ENCODE measurements at places on chromosomes 13 and 19.

DNA sequence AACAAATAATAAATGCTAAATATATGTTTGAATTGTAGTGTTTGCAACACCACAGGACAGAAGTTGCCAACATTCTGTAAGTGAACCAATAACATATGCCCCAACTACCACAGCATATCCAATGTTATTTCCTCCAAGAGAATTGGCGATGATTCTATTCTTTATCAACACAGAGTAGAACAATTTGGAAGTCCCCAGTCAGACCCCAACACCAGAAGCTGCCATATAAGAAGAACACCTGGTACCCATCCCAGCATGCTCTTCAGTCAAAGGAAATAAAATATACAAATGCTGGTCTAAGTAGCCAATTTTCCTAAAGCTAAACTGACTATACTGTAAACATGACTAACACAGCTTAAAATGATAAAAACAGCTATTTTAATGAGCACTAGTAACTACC, 145.7 kb downstream of the KLF12 start:
- peaks cover 2% of the 10 kb centered on the region for H3K36me3 ChIP-seq
- no peaks in the 10 kb centered on the region for H3K27me3 ChIP-seq
- DNase-seq = no peak
- H3K27ac ChIP-seq = peak overlapping the region; percentile 87
- H3K4me3 ChIP-seq = no peak overlapping the region

GRCh38 chr19:3443840-3444694, 36.3 kb downstream of the SMIM24 start:
- H3K27ac ChIP-seq = no peak overlapping the region
- no peaks in the 10 kb centered on the region for H3K27me3 ChIP-seq
- H3K4me3 ChIP-seq = no peak overlapping the region
- no peaks in the 10 kb centered on the region for H3K36me3 ChIP-seq
- peaks cover 4% of the 10 kb centered on the region for H3K4me1 ChIP-seq
- DNase-seq = no peak

GRCh38 chr19:11007962-11008532, 47.2 kb downstream of the SMARCA4 start:
- peaks cover 2% of the 10 kb centered on the region for H3K4me1 ChIP-seq
- no peak overlapping the region for H3K4me3 ChIP-seq
- DNase-seq = no peak
- no peaks in the 10 kb centered on the region for H3K27me3 ChIP-seq
- no peak overlapping the region for H3K27ac ChIP-seq

- no peak overlapping the region for H3K4me3 ChIP-seq
- no peak for DNase-seq
- H3K4me1 ChIP-seq = no peaks in the 10 kb centered on the region
- H3K27ac ChIP-seq = no peak overlapping the region
- H3K27me3 ChIP-seq = no peaks in the 10 kb centered on the region
Observed at GRCh38 chr13:80726868-80727267, 385.9 kb upstream of the SPRY2 start.

DNA sequence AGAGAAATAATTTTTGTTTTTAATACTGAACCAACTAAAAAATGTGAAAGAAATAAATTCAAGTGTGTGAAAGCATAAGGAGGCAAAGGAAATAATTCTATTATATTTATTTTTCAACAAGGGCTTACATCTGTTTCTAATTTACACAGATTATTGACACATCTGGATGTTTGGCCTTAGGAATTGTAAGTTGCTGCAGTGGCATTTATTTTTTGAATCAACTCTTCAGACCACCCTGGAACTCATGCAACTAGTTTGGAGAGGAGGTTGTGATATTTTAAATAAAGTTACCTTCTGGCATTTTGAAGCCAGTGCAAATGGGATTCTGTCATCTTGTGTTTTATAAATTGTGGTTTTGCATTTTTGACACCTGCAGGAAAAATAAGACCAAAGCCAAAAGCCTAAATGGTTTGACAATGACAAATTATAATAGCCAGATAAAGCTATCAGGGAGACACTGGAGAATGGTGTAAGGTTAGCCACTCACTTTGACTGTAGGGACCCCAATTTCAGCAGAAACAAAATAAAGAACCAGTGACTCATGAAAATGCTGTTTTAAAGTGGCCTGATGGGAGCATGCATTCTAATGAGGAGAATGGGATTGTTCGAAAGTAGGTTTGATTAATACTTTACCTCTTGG, 192.9 kb downstream of the KLF5 start:
- H3K27me3 ChIP-seq = no peaks in the 10 kb centered on the region
- no peak overlapping the region for H3K27ac ChIP-seq
- no peak overlapping the region for H3K4me3 ChIP-seq
- no peak for DNase-seq
- H3K4me1 ChIP-seq = peaks cover 3% of the 10 kb centered on the region

DNA sequence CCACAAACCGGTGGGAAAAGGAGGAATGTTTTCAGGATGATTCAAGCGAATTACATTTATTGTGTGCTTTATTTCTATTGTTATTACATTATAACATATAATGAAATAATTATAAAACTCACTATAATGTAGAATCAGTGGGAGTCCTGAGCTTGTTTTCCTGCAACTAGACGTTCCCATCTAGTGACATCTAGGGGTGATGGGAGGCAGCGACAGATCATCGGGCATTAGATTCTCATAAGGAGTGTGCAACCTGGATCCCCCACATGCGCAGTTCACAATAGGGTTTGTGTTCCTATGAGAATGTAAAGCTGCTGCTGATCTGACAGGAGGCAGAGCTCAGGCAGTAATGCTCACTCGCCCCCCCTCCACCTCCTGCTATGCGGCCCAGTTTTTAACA, 54.5 kb downstream of the SPTBN4 start:
- H3K4me3 ChIP-seq = no peak overlapping the region
- H3K4me1 ChIP-seq = peaks cover 8% of the 10 kb centered on the region
- no peak overlapping the region for H3K27ac ChIP-seq
- no peak for DNase-seq

- H3K4me3 ChIP-seq = no peak overlapping the region
- H3K27ac ChIP-seq = no peak overlapping the region
- no peak for DNase-seq
Observed at GRCh38 chr13:104318121-104318520, 1251.9 kb upstream of the SLC10A2 start.

GRCh38 chr13:96492766-96493165, 402.9 kb downstream of the HS6ST3 start:
- no peak overlapping the region for H3K27ac ChIP-seq
- no peaks in the 10 kb centered on the region for H3K4me1 ChIP-seq
- no peak for DNase-seq
- no peaks in the 10 kb centered on the region for H3K27me3 ChIP-seq
- no peaks in the 10 kb centered on the region for H3K36me3 ChIP-seq
- H3K4me3 ChIP-seq = no peak overlapping the region

DNA sequence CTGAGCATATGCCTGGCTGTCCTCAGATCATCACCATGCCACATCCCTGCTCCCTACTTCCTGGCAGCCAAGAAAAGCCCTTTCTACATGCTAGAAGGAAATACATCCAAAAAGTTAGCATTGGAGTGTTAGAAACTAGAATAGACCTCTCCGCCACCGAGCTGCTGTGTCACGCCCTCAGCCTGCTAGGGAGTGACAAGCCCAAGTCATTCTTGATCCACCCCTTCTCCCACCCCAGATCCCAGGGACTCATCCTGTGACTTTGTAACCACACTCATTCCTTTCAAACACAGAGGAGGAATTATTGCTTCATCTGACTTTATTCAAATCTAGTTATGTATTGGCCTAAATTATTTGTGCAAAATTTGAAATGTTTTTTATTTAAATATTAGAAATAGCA, 45.3 kb downstream of the POLR1D start:
- H3K27me3 ChIP-seq = no peaks in the 10 kb centered on the region
- peaks cover 7% of the 10 kb centered on the region for H3K4me1 ChIP-seq
- peak overlapping the region; percentile 76 for H3K27ac ChIP-seq

DNA sequence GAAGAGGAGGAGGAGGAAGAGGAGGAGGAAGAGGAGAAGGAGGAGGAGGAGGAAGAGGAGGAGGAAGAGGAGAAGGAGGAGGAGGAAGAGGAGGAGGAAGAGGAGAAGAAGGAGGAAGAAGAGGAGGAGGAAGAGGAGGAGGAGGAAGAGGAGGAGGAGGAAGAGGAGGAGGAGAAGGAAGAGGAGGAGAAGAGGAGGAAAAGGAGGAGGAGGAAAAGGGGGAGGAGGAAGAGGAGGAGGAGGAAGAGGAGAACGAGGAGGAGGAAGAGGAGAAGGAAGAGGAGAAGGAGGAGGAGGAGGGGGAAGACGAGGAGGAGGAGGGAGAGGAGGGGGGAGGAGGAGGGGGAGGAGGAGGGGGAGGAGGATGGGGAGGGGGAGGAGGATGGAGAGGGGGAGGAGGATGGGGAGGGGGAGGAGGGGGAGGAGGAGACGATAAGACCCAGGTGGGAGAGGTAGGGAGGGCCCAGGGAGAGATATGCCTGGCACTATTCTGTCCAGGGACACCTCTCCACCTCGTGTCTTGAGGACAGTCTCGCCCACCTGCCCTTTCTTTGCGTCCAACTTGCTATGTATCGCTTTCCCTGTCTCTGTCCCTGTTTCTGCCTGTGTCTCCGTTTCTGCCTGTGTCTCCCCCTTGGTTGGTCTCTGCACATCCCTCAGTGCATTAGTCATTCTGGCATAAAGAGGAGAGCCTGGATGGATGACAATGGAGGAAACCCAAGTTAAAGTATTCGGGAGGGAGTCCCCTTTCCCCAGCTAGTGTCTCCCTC, 7.1 kb upstream of the KLK5 start:
- H3K4me1 ChIP-seq = no peaks in the 10 kb centered on the region
- peaks cover 3% of the 10 kb centered on the region for H3K36me3 ChIP-seq
- H3K27me3 ChIP-seq = peaks cover 9% of the 10 kb centered on the region
- H3K4me3 ChIP-seq = no peak overlapping the region
- no peak overlapping the region for H3K27ac ChIP-seq

- H3K4me3 ChIP-seq = no peak overlapping the region
- H3K27ac ChIP-seq = no peak overlapping the region
- no peak for DNase-seq
Observed at GRCh38 chr13:73090116-73090822, 31.5 kb downstream of the KLF5 start.

- H3K36me3 ChIP-seq = peaks cover 3% of the 10 kb centered on the region
- H3K4me3 ChIP-seq = peak overlapping the region; percentile 89
- peaks cover 17% of the 10 kb centered on the region for H3K4me1 ChIP-seq
- DNase-seq = no peak
- H3K27ac ChIP-seq = peak overlapping the region; percentile 62
Observed at GRCh38 chr13:76884186-76884906, 1.9 kb downstream of the KCTD12 start.

DNA sequence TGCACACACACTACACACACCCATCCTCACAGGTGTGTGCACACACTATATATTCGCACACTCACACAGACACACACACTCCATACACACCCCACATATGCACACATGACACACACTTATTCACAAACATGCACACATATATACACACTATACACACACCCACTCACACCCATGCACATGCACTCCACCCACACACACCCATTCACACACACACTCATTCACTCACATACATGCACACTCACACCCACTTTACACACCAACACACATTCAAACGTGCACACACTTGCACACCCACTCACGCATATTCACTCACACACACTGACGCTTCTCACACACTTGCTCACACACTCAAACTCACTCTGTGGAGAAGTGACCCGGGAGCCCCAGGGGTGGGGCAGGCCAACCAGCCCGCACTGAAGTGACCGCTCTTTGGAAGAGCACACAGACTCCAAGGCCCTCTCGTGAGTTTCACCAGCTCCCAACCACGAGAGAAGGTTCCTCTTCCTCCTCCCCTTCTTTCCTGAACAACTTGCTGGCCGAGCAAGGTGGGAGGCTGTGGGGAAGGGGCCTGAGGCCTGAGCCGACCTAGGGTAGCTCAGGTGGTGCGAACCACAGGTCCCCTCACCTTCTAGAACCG, 86.1 kb upstream of the TM9SF2 start:
- no peaks in the 10 kb centered on the region for H3K27me3 ChIP-seq
- H3K4me3 ChIP-seq = no peak overlapping the region
- no peak for DNase-seq

- no peak overlapping the region for H3K27ac ChIP-seq
- no peak overlapping the region for H3K4me3 ChIP-seq
- no peaks in the 10 kb centered on the region for H3K4me1 ChIP-seq
- no peaks in the 10 kb centered on the region for H3K36me3 ChIP-seq
Observed at GRCh38 chr13:66224663-66225062, 1005.5 kb downstream of the PCDH9 start.

DNA sequence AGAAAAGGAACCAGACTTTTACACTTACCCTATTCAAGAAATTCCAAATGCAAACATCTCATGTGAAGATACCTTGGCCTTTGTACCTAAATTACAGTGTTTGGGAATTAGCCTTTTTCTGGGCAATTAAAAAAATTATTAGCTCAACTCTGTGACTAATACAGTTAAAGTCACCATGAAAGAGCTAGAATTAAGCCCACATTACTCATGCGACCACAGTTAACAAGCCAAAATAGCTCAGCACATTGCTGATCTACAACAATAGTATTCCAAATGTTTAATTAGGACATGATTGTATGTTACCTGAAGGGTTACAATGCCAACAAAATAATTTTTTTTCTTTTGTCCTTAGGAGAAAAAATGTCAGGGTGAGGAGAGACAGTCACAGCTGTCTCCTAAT, 263.6 kb upstream of the GPC6 start:
- H3K27me3 ChIP-seq = no peaks in the 10 kb centered on the region
- H3K4me1 ChIP-seq = no peaks in the 10 kb centered on the region

DNA sequence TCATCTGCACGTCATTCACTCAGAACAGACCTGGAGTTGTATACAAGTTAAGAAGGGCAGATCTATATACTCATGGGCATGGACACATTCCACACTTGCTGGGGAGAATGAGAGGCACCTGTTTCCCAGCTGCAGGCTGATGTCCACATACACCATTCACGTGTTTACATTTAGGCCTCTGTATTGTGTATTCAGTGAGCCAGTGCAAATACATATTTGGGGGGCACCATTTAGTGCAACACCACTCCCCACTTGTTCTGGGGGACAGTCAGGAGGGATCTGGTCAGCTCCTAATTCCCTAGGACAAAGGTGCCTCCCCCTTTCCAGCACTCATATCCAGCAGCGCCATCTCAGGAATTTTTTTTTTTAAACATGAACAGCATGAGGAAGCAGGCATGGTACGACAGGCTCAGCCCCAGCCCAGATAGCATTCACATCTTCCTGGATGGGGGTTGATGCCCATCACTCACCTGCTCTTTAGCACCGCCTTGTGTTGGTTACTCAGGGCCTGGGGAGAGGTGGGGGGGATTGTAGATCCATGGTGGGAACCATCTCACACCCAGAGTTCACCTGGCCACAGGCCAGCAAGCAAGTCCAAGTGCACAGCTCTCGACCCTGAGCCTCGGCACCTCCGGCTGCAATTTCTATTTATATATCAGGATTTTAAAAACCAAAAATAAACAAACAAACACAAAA, 56.9 kb upstream of the ZNF254 start:
- H3K27ac ChIP-seq = no peak overlapping the region
- no peak for DNase-seq
- H3K4me1 ChIP-seq = peaks cover 21% of the 10 kb centered on the region
- no peak overlapping the region for H3K4me3 ChIP-seq

DNA sequence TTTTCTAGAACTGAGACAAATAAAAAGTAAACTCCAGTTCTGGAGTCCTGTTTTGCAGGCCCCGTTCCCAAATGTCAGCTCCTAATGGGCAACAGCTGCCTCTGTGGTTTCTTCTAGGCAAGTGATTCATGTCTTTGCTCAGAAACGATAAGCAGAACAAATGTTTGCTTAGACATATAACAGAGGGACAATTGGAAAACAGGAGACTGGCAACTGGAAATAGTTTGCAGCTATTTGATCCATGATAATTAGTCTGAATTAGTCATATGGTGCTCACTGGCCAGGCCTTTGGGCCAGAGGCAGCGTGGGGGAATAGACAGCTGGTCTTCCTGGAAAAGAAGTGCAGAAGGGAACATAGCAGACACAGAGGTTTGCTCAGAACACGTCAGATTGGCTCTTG, 29.2 kb upstream of the TSHZ3 start:
- DNase-seq = no peak
- no peak overlapping the region for H3K27ac ChIP-seq
- H3K4me3 ChIP-seq = no peak overlapping the region
- peaks cover 12% of the 10 kb centered on the region for H3K27me3 ChIP-seq
- no peaks in the 10 kb centered on the region for H3K4me1 ChIP-seq
